ENCODE measurements at places on chromosomes 7 and 10.
A peak's percentile ranks its signal among the peaks of the same experiment; 100 is the strongest.

- no peak for DNase-seq
Observed at GRCh38 chr7:8931906-8932646, 498.7 kb downstream of the NXPH1 start.

GRCh38 chr10:34346516-34347100, 468.5 kb downstream of the PARD3 start:
- no peak for DNase-seq

GRCh38 chr7:116249969-116250553, 39.7 kb downstream of the TES start:
- DNase-seq: no peak

DNA sequence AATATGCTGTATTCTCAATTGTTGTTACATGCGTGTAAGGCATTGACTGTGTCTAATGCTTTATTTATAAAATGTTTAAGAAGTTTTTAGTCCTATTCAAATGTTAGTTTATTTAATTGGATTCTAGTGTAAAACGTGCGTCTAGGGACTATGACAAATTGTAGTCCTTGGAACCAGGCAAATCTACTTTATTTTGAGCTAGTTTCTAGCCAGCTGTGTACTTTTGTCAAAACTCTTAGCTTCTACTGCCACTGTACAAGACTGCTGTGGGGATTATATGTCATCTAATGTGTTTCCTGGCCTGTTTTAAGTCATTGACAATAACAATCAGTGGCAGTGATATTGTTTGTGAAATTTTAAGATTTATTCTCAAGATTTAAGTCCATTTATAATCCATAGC, 220.5 kb upstream of the SEMA3D start:
- no peak for DNase-seq

GRCh38 chr10:112919721-112920120, 30.3 kb upstream of the TCF7L2 start:
- DNase-seq: no peak

DNA sequence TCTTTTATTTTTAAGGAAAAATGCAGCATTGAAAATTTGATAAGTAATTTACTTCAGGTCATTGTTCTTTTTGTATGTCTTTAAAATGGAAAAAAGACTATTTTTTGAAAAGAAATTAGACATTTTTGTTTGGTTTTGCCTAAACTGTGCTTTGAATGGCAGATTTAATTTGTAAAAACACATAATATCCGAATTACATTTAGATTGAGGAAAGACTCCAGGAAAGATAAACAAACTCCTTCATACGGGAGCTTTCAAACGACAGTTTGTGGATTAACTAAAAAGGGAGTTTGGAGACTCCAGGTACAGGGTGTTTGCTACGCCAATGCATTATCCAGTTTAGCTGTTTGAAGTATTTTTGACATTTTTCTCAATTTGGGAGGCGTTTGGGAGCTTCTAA, 36.1 kb downstream of the CPED1 start:
- no peak for DNase-seq

- DNase-seq: no peak
Observed at GRCh38 chr10:93413252-93413689, 68.9 kb downstream of the MYOF start.

- no peak for DNase-seq
Observed at GRCh38 chr10:17088118-17088806, 41.3 kb downstream of the CUBN start.

GRCh38 chr10:95303535-95303934, 12.7 kb upstream of the PDLIM1 start:
- no peak for DNase-seq

DNA sequence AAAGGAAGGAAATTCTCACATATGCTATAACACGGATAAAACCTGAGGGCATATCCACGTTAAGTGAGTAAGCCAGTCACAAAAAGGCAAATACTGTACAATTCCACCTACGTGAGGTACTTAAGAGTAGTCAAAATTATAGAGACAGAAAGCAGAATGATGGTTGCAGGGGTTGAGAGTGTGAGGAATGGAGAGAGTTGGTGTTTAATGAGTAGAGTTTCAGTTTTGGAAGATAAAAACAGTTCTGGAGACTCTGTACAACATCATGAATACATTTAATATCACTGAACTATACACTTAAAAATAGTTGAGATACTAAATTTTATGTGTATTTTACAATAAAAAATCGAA, 95.1 kb downstream of the SNX13 start:
- DNase-seq: no peak

DNA sequence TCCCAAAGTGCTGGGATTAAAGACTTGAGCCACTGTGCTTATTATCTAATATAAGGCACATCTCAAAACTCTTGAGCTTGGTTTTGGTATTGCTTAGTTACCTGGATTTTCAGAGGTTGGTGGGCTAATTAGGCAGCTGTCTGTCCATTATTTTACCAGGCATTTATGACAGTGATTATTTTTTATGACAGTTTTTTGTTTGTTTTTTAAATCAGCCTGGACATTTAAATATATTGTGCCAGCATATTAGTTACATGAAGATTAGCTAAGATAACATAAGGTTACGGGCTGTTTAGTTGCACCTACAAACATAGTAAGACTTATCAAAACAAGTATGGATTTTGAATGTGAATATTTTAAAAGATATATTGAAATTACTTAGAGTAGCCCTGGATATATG, 2.6 kb upstream of the ZRANB1 start:
- DNase-seq: no peak

- DNase-seq: no peak
Observed at GRCh38 chr10:25704622-25705021, 229.4 kb upstream of the MYO3A start.

GRCh38 chr7:105032553-105033214, 18.7 kb downstream of the KMT2E start:
- DNase-seq: no peak

GRCh38 chr7:7535691-7536090, at the start of gene COL28A1:
TSS of gene COL28A1 (minus strand) at chr7:7535873. CDS start at chr7:7532875, 2,998 bp downstream.
- no peak for DNase-seq

DNA sequence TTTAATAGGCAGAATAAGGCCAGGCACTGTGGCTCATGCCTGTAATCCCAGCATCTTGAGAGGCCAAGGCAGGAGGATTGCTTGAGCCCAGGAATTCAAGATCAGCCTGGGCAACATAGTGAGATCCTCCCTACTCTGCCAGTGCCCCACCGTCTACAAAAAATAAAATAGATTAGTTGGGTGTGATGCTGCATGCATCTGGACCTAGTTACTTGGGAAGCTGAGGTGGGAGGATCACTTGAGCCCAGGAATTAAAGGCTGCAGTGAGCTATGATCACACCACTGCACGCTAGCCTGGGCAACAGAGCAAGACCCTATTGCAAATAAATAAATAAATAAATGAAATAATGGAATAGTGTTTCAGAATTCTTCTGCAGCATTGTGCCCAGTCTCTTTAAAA, 16.2 kb downstream of the FAM200A start:
- no peak for DNase-seq

DNA sequence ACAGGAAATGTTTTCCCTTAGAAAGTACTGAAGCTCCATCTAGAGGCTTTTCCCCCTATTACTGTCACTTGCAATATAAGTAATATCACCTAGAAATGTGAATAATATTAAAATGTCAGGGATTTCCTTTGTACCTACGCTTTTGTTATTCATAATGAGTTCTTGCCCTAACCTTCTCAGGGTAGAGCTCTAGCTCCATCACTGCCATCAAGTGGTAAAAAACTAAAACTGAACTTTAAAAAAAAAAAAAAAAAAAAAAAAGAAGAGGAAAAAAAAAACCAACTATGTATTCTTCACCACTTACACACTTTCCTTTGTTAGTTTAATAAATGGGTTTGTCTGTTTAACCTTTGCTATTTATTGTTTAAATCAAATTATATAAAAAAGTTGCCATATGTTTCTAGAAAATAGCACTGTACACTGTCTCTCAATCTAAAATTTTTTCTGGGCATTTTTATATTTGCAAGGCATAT, 49.9 kb downstream of the DNAJC1 start:
- peak; percentile 5 for DNase-seq

All from DMS79 (cell line).